ENCODE measurements at places on chromosomes 16 and 17.
A peak's percentile ranks its signal among the peaks of the same experiment; 100 is the strongest.

- DNase-seq: no peak
Measured at GRCh38 chr17:62805234-62805633, 2.9 kb downstream of the MARCHF10 start.

- DNase-seq: peak; percentile 27
Measured at GRCh38 chr17:49497148-49498028, 2.3 kb downstream of the NGFR start.

DNA sequence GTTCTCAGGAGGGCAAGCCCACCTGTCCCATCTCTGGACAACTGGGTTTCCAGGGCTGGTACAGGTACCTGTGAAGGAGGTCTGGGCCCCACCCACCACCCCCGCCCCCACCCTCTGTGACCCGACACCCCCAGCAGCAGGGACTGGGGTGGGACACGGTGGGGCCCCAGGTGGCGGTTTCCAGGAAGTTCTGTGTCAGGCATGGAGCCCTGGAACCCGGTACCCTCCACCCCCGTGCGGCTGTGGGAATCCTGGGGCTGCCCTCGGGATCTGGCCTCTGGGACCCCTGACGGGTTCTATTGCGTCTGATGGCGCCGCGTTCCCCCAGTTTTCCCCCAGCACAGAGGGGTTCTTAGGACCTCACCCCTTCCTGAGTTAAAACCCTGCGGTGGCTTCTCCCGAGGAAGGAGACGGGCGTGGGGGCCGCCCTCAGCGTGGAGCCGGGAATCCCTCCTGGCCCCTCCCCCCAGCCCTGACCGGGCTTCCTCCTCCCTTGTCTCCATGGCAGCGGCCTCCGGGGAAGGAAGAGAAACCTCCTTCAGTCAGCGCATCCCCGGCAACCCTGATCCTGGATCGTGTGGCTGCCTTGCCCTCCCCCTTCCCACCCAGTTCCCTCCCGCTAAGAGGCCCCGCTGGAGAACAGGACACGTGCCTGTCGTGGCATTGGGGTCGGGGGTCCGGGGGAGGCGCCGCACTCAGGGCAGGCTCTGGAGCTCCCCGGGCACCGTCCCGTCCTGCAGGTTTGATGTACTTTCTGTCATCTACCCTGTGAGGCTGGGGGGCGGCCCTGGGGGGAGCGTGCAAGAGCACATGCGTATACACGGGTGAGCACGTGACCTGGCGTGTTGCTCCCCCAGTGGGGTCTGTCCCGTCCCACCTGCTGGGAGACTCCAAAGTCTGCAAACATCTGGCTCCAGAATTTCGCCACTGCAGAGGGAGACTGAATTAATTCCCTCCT lies 30.3 kb downstream of the CACNA1H start:
- DNase-seq: no peak

- DNase-seq: no peak
Measured at GRCh38 chr16:83037884-83038283, 411.1 kb downstream of the CDH13 start.
